ENCODE measurements at places on chromosomes 16 and 17. TPM values are rescaled to one million over a fixed set of nuclear protein-coding genes. Genes with fewer than 3 reads are reported as not detected.
A peak's percentile ranks its signal among the peaks of the same experiment; 100 is the strongest.

DNA sequence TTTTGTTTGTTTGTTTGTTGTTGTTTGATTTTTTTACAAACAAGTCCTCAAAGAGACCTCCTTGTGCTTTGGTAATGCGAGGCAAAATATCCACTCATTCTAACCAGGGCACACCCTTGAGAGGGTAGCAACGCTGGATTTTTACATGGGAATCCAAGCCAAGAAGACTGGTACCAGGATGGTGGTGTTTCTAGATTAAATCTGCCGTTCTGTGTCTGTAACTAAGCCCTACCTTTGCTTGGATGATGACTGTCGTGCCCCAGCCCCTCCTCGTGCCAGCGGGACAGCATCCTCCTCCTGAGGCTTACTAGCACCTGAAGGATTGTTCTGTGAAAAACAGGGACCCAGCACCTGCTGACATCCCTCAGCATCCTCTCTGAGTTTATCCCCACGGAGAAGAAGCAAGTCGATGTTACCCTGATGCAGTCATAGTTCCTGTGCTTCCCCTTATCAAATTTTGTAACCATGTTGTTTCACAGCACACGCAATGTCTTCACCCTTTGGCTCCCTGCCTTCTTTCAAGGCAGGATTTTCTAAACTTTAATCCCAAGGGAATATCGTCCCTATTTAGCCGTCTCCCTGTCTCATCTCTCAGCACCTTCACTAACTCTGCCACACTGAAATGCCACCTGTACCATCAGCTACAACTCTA, 5.1 kb upstream of the HSBP1 start:
- peak overlapping the region; percentile 54 for H3K4me3 ChIP-seq
- H3K27ac ChIP-seq: peak overlapping the region; percentile 52
- no peak for DNase-seq
- peaks cover 19% of the 10 kb centered on the region for H3K4me1 ChIP-seq

GRCh38 chr17:17180141-17180603, 26.0 kb downstream of the PLD6 start:
- no peaks in the 10 kb centered on the region for H3K27me3 ChIP-seq
- no peak overlapping the region for H3K4me3 ChIP-seq
- no peak overlapping the region for H3K27ac ChIP-seq
- no peak for DNase-seq
- peaks cover 72% of the 10 kb centered on the region for H3K36me3 ChIP-seq

GRCh38 chr16:733382-734207, 6.7 kb downstream of the HAGHL start:
- no peaks in the 10 kb centered on the region for H3K27me3 ChIP-seq
- peaks cover 6% of the 10 kb centered on the region for H3K4me1 ChIP-seq
- H3K4me3 ChIP-seq: no peak overlapping the region
- no peak overlapping the region for H3K27ac ChIP-seq
- no peak for DNase-seq
- H3K36me3 ChIP-seq: peaks cover 56% of the 10 kb centered on the region

- peak overlapping the region; percentile 84 for H3K27ac ChIP-seq
- H3K4me1 ChIP-seq: peaks cover 34% of the 10 kb centered on the region
- peak; percentile 79 for DNase-seq
- H3K27me3 ChIP-seq: no peaks in the 10 kb centered on the region
- no peak overlapping the region for H3K4me3 ChIP-seq
- H3K36me3 ChIP-seq: peaks cover 10% of the 10 kb centered on the region
Measured at GRCh38 chr16:67241008-67241900, 6.0 kb downstream of the FHOD1 start.

DNA sequence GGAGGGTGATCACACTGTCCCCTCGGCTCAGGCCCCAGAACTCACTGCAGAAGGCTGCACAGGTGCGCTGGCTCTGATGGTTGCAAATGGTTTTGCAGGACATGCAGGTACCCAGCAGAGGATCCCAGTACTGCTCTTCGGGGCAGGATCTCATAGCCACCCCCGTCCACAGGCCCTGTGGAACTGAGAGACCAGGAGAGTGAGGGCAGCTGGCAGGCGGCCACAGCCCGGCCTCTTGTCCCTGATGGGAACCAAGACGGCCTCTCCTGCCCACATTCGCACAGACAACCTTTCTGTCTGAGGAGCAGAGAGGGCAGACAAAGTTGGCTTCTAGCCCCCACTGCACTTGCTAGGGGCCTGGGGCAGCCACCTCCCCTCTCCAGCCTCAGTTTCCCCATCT, 19.5 kb downstream of the TNFRSF13B start:
- H3K27ac ChIP-seq: no peak overlapping the region
- peaks cover 55% of the 10 kb centered on the region for H3K27me3 ChIP-seq

DNA sequence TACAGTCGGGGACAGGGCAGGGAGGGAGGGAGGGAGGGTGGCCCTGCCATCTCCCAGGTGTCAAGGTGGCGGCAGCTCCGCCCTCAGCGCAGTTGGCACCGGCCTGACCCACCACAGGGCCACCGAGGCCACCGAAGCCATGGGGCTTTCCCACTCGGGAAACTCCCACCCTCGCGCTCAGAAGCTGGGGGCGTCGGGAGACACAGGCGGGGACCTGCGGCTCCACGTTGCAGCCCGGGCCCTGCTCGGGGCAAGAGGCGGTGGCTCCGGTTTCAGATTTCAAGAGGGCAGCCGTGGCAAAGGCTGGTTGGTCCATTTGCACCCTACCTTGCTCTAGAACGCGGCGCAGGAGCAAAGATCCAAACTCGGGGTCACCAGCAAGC, 544 bp downstream of the CYB561 start:
- H3K4me3 ChIP-seq: peak overlapping the region; percentile 68
- no peaks in the 10 kb centered on the region for H3K27me3 ChIP-seq
- peaks cover 16% of the 10 kb centered on the region for H3K4me1 ChIP-seq
- peak overlapping the region; percentile 8 for H3K27ac ChIP-seq

DNA sequence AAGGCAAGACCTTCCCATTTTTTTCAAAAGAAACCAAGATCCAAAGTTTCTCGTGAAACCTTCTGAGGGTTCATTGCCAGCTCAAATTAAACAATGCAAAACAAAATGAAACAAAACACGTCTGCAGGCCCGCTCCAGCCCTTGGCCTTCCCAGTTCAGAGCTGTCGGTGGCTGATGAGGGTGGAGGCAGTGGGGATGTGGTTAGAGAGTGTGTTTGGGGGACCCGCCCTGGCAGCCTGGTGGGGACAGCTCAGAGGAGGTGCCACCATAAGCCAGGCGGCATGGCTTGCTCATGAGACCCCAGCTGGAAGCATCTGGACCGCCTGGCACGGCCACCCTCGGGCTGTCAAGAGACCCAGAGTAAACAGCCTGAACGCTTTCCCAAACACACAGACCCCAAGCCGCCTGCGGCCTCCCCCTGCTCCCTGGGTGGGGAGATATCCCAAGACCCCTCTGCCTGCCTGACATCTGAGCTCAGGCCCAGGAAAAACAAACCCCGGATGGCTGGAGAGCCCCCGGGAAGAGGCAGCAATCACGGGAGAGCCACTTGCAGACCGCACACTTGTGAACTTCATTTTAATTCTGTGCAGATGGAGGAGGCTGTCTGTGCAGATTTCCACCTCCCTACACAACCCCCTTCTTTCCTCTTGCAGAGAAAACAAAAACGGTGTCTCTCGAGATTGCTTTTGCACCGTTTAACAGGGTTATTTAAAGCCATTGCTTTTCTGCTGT, 35.4 kb upstream of the LITAF start:
- DNase-seq: no peak
- peaks cover 7% of the 10 kb centered on the region for H3K36me3 ChIP-seq
- H3K4me3 ChIP-seq: no peak overlapping the region
- peaks cover 9% of the 10 kb centered on the region for H3K4me1 ChIP-seq

GRCh38 chr16:77723108-77723514, 797 bp downstream of the NUDT7 start:
- H3K4me1 ChIP-seq: peaks cover 6% of the 10 kb centered on the region
- peak; percentile 23 for DNase-seq
- peak overlapping the region; percentile 80 for H3K27ac ChIP-seq
- H3K4me3 ChIP-seq: peak overlapping the region; percentile 76
- H3K36me3 ChIP-seq: no peaks in the 10 kb centered on the region
- H3K27me3 ChIP-seq: no peaks in the 10 kb centered on the region

Gene MPP2
- total RNA-seq: not detected

Gene IRX5
- 7.8 TPM for total RNA-seq

Gene KLHL10
- not detected for total RNA-seq

Gene CES3
- total RNA-seq: 0.52 TPM

Gene KRT16
- 109 TPM for total RNA-seq

Gene CHST4
- not detected for total RNA-seq

Gene CDRT15L2
- not detected for total RNA-seq
